ENCODE measurements at places on chromosomes 12 and 14.

GRCh38 chr12:121013715-121014114 is 2.6 kb downstream of the C12orf43 start:
- no peak for DNase-seq

DNA sequence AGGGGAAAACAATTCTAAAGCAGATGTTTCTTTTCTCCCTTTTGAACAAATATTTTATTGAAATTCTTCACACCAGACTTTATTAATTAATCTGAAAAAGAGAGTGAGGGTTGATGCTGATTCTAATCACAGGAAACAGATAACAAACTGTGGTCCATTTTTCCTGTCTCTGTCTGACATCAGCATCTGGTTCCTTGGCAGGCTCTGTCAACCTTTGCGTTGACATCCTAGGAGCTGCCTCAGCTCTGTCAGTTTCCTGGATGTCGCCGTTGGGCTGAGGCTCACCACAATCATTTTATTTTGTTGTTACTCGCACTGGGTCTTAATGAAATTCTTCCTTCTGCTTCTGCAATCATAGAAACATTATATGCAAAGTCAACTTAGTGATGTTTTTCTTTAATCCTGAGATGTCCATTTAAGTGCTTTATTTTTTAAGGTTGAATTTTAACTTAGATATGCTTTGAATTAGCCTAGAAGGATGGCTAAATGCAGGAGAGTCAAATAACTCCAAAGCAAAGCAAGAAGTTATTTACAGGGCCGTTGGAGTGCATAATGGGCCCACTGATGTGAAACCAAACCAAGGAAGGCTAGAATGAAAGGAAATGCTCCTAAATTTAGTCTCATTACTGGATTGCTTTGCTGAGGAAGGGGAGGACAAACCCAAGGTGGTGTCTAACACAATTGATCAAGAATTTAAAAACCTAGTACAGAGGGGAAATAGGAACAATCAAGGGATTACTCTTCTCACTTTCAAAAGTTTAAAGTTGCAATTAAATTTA is 542.4 kb downstream of the FLRT2 start:
- no peak for DNase-seq

DNA sequence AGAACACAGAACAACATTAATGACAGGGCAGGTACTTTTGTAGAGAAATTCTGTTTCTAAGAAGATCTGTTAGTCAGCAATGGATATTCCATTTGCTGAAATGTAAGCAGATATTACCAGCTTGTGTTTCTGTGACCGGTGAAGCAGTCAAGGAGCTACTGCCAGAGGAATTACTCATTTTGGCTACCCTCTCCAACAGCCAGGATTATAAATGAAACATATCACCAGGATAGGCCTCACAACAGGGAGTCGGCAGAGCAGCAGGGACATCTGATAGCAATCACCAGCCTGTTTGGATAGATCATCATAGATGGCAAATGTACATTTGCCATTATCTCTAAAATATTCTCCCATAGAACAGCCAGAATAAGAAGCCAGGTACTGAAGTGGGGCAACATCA is 440.7 kb downstream of the KCNH5 start:
- no peak for DNase-seq

DNA sequence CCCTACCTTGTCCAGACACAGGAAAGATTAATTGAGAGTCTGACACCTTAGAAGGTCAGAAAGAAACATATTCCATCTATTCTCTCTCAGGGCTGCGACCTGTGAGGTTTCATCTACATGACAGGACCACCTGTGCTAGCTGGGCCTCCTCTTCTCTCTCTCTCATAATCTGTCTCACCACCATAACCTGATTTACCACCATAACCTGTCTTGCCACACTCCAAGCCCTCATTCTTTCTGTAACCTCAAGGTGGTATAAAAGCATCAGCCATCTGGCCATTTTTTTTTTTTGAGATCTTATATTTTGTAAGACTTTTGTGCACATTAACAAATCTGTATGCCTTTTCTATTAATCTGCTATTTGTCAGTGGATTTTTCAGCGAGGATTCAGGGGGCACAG is 75.5 kb downstream of the ACADS start:
- DNase-seq: no peak

DNA sequence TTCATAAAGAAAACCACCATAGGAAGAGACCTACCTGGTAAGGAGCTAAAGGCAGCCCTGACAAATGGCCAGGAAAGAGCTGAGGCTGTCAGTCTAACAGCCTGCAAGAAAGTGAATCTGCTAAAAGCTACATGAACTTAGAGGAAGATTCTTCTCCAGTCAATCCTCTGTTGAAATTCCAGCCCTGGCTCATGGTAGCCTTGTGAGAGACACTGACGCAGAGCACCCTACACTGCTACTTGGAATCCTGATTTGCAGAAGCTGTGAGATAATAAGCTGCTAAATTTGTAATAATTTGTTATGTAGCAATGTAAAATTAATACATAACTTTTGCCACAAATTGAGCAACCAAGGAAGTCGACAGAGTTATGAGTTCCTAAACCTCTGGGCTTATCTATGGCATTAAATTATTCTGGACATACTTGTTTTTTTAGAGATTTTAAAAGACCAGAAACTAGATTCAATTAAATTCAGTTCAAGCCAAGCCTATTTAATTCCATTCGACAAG is 257.0 kb downstream of the ETNK1 start:
- DNase-seq: no peak

DNA sequence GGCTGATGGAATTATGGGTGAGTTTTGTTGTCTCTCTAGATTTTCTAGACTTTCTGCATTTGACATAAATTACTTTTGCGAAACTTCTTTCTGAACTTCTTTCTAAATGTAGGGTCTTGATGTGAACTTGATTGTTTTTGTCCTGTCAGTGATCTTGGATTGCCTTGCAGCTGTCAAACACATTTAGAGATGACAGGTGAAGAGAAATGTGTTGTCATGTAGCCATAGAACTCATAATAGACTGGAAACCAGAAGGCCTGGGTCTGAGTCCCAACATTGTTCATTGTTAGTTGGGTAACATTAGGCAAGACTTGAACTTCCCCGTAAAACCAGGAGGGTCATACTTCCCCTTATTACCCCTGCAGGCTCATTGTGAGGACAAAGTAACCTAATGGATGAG is 109.0 kb downstream of the LRIG3 start:
- no peak for DNase-seq

- DNase-seq: no peak
Measured at GRCh38 chr14:36339816-36340215, 19.4 kb upstream of the MBIP start.

GRCh38 chr12:28966046-28966780 is 182.9 kb upstream of the FAR2 start:
- DNase-seq: no peak

- no peak for DNase-seq
Measured at GRCh38 chr12:120590741-120591407, 9.7 kb upstream of the POP5 start.

GRCh38 chr14:30608533-30609006 is 13.5 kb upstream of the SCFD1 start:
- DNase-seq: no peak

GRCh38 chr12:113007166-113007565 is 28.8 kb downstream of the OAS2 start:
- DNase-seq: no peak

GRCh38 chr14:39733741-39734140 is 301.5 kb upstream of the FBXO33 start:
- DNase-seq: no peak

DNA sequence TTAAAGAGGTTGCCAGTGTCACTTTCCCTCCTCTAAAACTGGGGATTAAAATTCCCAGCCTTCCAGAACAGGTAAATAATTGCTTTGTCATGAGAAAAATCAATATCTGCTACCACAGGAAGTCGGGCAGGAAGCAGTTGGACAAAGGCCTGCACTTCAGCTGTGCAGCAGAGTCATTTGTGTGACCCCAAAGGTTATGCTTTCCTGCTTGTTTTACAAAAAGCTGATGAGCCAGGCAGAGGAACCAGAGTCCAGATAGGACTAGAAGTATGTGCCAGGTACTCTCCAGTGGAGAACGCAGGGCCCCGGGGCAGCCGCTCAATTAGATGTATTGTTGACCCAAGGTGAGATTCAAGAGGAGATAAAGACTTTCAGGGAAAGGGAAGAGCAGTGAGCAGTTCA is 117.1 kb upstream of the FRMD6 start:
- no peak for DNase-seq

DNA sequence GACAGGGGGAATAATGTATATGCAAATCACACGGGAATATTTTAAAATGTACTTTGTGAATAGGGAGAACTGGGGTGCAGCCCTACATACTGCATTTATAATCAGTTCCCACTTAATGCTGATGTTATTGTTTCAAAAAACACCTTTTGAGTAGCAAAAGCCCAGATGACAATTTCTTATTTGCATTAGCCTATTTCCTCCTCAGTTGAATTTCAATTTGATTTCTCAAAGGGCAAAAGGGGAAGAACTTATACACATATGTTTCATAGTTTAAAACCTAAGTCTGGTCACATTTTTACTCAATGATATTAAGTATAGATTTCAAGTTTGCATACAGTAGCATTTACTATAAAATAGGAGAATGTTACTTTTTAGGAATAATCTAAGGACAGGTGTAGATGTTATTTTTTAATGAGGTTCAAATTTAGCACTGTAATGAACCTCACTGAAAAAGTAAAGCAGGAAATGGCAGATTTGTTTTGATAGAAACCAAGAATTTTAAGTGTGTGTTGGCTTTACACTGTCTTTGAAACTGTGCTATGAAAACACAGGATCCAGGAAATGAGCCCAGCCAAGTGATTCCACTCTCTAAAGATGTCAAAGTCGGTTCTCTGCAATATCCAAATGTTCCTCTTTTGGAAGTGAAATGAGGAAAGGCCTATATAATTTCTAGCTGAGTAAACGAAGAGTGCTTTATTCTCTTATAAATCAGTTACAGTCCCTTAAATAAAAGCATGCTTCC is 367.4 kb downstream of the BTG1 start:
- no peak for DNase-seq

DNA sequence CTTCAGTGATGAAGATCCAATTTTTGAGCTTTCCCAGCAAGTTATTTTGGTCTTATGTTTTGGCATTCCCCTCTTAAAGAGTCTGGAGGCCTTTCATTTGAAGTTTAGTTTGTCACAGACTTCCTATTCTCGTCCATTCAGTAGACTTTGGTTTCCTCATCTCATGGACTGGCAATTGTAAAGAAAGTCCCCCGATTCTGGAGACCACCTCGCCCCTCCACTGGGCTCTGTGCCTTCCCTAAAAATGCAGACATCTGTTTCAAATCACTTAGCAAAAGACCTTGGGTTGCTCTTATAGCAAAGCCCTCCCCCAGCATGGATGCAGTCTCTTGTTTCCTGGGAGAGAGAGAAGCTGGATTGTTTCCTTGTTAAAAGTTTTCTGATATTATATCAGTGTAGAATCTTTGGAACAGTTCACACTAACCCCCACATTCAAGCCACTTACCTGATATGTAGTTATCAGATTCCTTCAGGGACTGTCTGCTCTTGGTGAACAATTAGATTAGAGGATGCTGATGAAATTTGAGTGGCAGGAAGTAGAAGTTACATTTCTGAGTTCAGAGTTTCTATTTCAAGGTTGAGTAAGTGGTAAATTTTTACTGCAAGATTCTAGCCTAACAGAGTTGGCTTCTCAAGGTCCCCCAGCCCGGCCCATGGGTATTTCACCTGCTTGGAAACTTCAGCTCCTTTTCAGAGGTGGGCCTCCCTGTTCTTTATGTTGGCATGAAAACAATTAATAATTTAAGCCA is 56.3 kb downstream of the PLXNC1 start:
- no peak for DNase-seq

- no peak for DNase-seq
Measured at GRCh38 chr12:2813214-2814185, 1.0 kb downstream of the ITFG2 start.

GRCh38 chr14:81314443-81315175 is 85.5 kb downstream of the STON2 start:
- DNase-seq: peak; percentile 68

DNA sequence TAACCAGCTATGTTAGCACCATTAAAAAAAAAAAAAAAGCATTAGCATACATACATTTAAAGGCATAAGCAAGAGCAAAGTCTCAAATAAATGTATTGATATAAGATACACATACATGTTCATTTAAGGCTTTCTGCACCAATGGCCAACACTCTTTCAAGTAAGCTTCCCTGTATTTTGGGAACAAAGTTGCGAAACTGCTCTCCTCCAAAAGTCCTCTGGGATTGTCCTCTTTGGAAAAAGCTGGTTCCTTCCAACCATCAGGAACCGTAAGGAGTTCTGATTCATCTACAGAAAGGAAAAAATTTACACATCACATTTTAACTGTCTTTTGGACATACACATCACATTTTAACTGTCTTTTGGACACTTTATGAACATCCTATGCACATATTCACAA is 3.2 kb downstream of the KRR1 start:
- DNase-seq: no peak

- DNase-seq: no peak
Measured at GRCh38 chr12:93614917-93615596, 42.6 kb downstream of the SOCS2 start.

DNA sequence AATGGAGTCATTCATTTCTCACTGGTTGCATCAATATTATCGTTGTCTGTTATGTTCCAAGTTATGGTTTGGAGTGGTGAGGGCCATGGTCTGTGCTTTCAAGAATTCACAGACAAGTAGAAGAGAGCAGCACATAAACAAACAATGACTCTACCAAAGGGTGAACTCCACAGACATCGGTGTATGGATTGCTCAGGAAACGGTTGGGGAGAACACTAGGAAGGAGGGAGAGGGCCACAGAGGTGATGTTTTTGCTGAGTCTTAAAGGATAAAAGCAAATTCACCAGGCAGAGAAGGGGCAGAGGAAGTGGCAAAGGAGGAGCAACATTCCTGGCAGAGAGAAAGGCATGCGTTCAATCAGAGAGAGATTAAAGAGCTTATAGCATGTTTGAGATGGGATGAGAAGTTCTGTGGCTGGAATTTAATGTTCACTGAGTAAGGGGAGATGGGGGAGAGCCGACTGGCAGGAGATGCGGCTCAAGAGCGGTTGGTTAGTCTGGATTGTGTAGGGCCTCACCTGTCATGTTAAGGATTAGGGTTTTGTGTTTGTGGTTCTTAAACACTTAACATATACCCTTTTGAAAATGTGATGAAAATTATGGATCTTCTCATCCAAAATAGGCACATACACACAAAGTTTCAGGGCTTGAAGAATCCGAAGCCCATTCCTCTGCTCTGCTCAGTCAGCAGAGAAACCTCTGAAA is 42.3 kb upstream of the FRMD6 start:
- no peak for DNase-seq

GRCh38 chr12:50525422-50525821 is 20.6 kb downstream of the DIP2B start:
- DNase-seq: no peak

All from NCI-H1417 treated with DMSO at 0.1 percent for 48 hours (cell line).